ENCODE measurements at places on chromosomes 11 and 22. TPM values are rescaled to one million over a fixed set of nuclear protein-coding genes. Genes with fewer than 3 reads are reported as not detected.

- no peaks in the 10 kb centered on the region for H3K27me3 ChIP-seq
- H3K27ac ChIP-seq: no peak overlapping the region
- no peak for DNase-seq
- peak overlapping the region; percentile 48 for H3K4me3 ChIP-seq
- no peaks in the 10 kb centered on the region for H3K36me3 ChIP-seq
Measured at GRCh38 chr22:30262917-30263741, 3.5 kb downstream of the OSM start.

- H3K27ac ChIP-seq: no peak overlapping the region
- no peaks in the 10 kb centered on the region for H3K36me3 ChIP-seq
- no peaks in the 10 kb centered on the region for H3K27me3 ChIP-seq
- no peaks in the 10 kb centered on the region for H3K4me1 ChIP-seq
- H3K4me3 ChIP-seq: no peak overlapping the region
Measured at GRCh38 chr11:11322101-11322500, 30.9 kb downstream of the CSNK2A3 start.

- no peaks in the 10 kb centered on the region for H3K27me3 ChIP-seq
- no peaks in the 10 kb centered on the region for H3K36me3 ChIP-seq
- no peak for DNase-seq
- no peak overlapping the region for H3K4me3 ChIP-seq
- H3K4me1 ChIP-seq: peaks cover 55% of the 10 kb centered on the region
Measured at GRCh38 chr11:88169881-88170280, 5.4 kb downstream of the RAB38 start.

- no peaks in the 10 kb centered on the region for H3K27me3 ChIP-seq
- H3K4me3 ChIP-seq: no peak overlapping the region
- no peak overlapping the region for H3K27ac ChIP-seq
- H3K36me3 ChIP-seq: no peaks in the 10 kb centered on the region
- no peaks in the 10 kb centered on the region for H3K4me1 ChIP-seq
Measured at GRCh38 chr11:109378034-109378433, 44.0 kb upstream of the C11orf87 start.

GRCh38 chr11:76240161-76240540, 33.8 kb upstream of the WNT11 start:
- H3K4me3 ChIP-seq: no peak overlapping the region
- no peak for DNase-seq
- H3K27ac ChIP-seq: no peak overlapping the region
- peaks cover 21% of the 10 kb centered on the region for H3K27me3 ChIP-seq
- no peaks in the 10 kb centered on the region for H3K36me3 ChIP-seq

GRCh38 chr11:99766811-99767210, 746.1 kb downstream of the CNTN5 start:
- DNase-seq: no peak
- no peaks in the 10 kb centered on the region for H3K36me3 ChIP-seq
- no peak overlapping the region for H3K27ac ChIP-seq
- H3K4me1 ChIP-seq: no peaks in the 10 kb centered on the region

DNA sequence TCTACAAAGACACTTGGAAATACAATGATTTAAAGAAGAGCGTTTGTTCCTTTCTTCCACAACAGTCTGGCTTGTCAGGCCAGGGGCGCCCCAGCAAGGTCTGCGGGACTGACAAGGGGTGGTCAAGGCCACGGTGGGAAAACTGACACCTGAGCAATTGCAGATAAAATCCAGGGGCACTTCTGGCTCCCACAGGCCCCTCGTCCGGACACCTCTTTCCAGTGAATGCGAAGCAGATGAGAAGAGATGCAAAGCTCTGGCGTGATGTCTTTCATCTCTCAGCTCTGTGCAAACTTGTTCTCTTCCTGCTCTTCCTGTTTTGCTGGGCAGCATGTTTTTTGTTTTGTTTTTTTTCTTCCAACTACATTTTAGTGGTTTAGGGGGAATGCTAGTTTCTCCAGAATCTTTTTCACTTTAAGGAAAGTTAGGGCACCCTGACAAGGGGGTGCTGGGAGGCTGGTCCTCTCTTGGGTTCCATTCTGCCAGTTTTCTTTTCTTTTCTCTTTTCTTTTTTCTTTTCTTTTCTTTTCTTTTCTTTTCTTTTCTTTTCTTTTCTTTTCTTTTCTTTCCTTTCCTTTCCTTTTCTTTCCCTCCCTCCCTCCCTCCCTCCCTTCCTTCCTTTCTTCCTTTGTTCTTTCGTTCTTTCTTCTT, 11.1 kb upstream of the CBX6 start:
- DNase-seq: no peak
- H3K27me3 ChIP-seq: no peaks in the 10 kb centered on the region
- no peaks in the 10 kb centered on the region for H3K36me3 ChIP-seq

The ELMOD1 gene
- not detected for total RNA-seq

The MYBPC3 gene
- total RNA-seq: not detected

The AKIP1 gene
- total RNA-seq: 9.8 TPM
